ENCODE measurements at places on chromosomes 3 and 15. TPM values are rescaled to one million over a fixed set of nuclear protein-coding genes. Genes with fewer than 3 reads are reported as not detected.
A peak's percentile ranks its signal among the peaks of the same experiment; 100 is the strongest.

GRCh38 chr15:70614221-70614620 is 149.1 kb downstream of the UACA start:
- no peak for DNase-seq
- peaks cover 19% of the 10 kb centered on the region for H3K27me3 ChIP-seq
- H3K4me1 ChIP-seq: no peaks in the 10 kb centered on the region
- H3K4me3 ChIP-seq: no peak overlapping the region

DUOX1 gene
- total RNA-seq: not detected

DNA sequence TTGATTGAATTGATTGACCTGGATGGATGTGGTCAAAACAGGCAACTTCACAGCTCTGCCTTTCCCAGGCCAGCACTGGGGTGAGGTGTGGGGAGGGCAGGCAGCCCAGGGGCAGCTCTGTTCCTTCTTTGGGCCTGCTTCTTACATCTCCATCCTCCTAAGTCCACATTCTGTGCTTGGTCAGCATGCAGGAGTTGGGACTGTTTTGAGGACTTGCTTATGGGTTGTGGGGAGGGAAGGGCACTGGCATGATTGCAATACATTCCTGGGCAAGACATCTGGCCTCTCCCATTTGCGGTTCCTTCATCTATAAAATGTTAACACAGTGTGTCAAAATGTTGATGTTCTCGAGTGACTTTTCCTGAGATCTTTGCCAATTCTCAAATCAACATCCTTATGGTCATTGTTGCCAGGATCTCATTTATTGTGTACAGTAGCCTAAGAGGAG is 84.1 kb downstream of the ST6GAL1 start:
- no peaks in the 10 kb centered on the region for H3K27me3 ChIP-seq
- DNase-seq: no peak
- no peak overlapping the region for H3K4me3 ChIP-seq

ZBBX gene
- not detected for total RNA-seq

GP5 gene
- 2.2 TPM for total RNA-seq

DNA sequence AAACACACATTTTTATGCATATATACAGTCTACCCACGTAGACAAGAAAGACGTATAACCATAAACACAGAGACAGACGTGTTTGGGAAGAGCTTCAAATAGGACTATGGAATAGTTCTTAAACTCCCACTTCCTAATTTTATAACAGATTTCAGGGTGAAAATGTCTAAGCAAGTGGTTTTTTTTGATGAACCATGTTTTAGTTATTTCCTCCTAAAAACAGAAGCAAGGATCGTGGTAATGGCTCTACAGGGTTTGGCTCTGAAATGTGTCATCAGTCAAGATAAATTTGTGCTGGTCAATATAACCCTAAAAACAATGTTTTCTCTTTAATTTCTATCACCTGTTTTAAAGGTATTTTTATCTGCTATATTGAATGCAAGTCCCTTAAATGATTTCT is 58.2 kb downstream of the FMN1 start:
- H3K4me3 ChIP-seq: no peak overlapping the region
- no peak for DNase-seq
- peaks cover 4% of the 10 kb centered on the region for H3K27me3 ChIP-seq
- no peak overlapping the region for H3K27ac ChIP-seq
- no peaks in the 10 kb centered on the region for H3K36me3 ChIP-seq

GRCh38 chr3:16249336-16249735 is 15.4 kb downstream of the DPH3 start:
- no peak for DNase-seq
- peaks cover 2% of the 10 kb centered on the region for H3K27me3 ChIP-seq
- H3K27ac ChIP-seq: no peak overlapping the region
- H3K4me3 ChIP-seq: no peak overlapping the region

ROPN1 gene
- not detected for total RNA-seq

DNA sequence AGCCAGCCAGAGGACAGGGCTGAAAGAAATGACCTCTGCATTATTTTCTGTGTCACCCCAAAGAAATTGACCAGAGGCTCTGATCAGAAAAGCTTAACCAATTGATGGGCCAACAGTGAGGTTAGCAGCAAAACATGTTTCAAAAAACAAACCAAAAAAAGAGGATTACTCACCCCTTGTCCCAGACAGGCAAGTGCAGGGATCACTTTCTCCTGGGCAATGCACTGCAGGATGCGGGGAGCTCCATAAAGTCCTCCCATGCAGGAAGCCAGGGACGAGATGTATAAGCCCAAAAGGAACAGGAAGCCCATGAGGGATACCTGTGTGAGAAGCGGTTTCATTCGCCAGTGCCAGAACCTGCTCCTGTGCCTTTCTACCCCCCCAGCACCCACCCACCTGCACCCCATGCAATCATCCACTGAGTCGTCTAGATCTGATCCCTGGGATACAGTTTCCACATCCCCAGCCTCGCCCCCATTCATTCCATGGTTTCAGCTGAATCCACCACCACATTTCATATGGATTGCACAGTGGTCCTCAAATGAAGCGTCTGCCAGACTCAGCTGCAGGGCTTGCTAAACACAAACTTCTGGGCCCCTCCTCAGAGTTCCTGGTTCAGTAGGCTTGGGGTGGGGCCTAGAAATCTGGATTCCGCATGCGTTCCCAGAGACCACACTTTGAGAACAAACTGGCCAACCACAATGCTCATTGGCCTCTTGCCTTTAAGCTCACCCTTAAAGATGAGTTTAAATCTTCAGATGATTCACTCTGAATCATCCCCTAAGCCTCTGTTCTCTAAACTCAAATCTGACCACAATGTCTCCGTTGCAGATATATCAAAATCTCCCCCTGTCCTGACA is 54.4 kb upstream of the HEG1 start:
- peaks cover 27% of the 10 kb centered on the region for H3K4me1 ChIP-seq
- H3K27ac ChIP-seq: peak overlapping the region; percentile 69
- H3K27me3 ChIP-seq: no peaks in the 10 kb centered on the region
- H3K4me3 ChIP-seq: no peak overlapping the region

GABRB3 gene
- total RNA-seq: not detected

TPM1 gene
- 9.9 TPM for total RNA-seq

ACP3 gene
- not detected for total RNA-seq

- no peak overlapping the region for H3K4me3 ChIP-seq
- peaks cover 7% of the 10 kb centered on the region for H3K4me1 ChIP-seq
- no peak overlapping the region for H3K27ac ChIP-seq
- no peaks in the 10 kb centered on the region for H3K27me3 ChIP-seq
- no peak for DNase-seq
- H3K36me3 ChIP-seq: peaks cover 54% of the 10 kb centered on the region
Observed at GRCh38 chr3:170096342-170096741, 58.5 kb downstream of the GPR160 start.

CFAP44 gene
- 9.3 TPM for total RNA-seq
